ENCODE measurements at places on chromosomes 16 and 17. TPM values are rescaled to one million over a fixed set of nuclear protein-coding genes. Genes with fewer than 3 reads are reported as not detected.

The SNAI3 gene
- 6.1 TPM for total RNA-seq

The CLDN7 gene
- total RNA-seq = 98.7 TPM

The SHISA9 gene
- not detected for total RNA-seq

The HEXD gene
- 60.2 TPM for total RNA-seq

The KRTAP1-1 gene
- total RNA-seq = not detected

The HOXB4 gene
- total RNA-seq = 5.8 TPM

The DUSP14 gene
- total RNA-seq = 7.7 TPM

The UTS2R gene
- total RNA-seq = not detected

The NEURL4 gene
- total RNA-seq = 35.2 TPM

The RND2 gene
- 0.53 TPM for total RNA-seq

The NEK8 gene
- 11.3 TPM for total RNA-seq

The ADAM11 gene
- total RNA-seq = 0.41 TPM

DNA sequence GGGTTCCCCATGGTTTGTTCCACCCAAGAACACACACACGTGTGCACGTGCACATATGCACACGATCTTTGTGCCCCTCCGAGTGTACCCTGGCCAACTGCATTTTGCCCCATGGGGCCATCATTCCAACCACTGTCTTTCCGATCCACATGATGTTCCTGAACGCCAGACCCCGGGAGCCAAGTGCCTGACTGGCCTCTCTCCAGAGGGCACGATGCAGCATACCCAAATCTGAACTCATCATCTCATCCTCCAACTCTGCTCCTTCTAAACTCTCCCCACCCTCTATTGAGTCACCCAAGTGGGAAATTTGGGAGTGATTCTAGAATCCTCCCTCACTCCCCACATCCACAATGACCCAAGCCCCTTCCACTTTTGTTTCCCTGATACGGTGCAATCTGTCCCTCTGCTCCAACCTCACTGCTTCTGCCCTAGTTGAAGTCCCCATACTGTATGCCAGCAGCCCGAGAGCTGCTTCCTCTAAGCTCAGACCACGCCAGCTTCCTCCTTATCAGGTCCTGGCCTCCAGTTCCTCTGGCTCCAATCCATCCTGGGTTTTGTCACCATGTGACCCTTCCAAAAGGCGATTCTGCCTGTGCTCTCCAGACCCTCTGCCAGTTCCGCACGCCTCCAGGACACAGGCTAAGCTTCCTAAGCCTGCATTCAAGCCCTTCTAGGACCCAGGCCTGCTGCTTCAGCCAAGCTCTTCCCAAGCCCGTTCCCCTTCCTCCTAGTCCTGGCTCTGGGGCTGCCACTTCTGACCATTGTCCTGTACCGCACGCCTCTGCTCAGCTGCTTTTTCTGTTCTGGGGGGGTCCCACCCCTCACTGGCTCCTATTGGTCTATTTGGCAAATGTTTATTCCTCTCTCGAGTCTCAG, 10.1 kb upstream of the TMEM208 start:
- peak; percentile 67 for DNase-seq

DNA sequence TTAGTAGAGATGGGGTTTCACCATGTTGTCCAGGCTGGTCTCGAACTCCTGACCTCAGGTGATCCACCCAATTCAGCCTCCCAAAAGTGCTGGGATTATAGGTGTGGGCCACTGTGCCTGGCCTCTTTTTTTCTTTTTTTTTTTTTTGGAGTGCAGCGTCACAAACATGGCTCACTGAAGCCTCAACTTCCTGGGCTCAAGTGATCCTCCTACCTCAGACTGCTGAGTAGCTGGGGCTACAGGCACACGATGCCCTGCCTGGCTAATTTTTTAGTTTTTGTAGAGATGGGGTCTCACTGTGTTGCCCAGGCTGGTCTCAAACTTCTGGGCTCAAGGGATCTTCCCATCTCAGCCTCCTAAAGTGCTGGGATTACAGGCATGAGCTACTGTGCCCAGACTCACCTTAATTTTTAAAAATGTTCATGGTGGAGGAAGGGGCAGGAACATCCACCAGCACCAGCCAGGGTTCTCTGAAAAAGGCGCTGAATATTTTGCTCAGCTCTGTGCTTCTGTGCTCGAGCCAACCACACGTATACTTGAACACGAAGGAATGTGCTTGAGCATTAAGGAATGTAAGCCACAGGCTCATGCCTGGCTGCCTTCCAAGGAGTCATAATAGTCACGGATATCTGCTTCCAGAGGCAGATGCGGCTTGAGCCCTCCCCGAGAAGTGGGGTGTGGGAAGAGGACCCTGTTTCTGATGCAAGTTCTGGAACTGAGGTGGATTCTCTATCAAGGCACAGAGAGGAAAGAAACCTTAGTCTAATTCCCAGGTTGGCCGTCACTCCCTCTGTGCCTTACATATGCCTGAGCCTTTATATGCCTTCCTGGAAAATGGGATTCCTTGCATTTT, 65.5 kb upstream of the CREBBP start:
- peak; percentile 78 for DNase-seq

DNA sequence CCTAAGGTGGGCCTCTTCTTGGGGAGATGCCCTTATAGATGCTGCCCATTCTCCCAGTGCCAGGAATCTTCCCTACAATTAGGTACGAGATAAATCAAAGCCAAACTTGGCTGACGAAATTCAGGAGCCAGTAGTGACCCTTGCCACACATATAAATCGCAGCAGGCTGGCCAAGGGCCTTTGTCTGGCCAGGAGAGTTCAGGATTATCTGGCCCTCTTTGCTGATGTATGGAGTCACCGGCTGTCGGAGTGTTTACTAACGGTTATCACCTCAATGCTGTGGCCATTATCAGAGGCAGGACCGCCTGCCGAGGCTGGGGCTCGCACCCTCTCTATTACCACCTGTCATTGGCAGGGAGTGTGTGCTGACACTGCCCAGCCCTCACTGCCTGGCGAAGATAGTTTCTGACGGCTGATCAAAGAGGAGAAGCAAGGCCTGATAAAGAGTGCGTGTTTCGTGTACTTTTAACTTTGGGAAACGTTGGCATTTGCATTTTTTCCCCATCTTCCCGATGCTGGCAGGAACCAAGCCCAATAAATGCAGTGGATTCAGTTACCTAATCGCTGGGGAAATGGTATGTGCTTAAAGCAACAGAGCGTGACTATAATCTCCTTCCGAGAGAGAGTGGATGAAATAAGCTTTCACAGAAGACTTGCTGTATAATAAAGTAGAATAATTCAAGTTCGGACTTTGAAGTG, 32.8 kb upstream of the TBX2 start:
- no peak for DNase-seq

GRCh38 chr17:66995944-66996343, 31.4 kb downstream of the CACNG4 start:
- no peak for DNase-seq

GRCh38 chr17:29608986-29609385, 13.7 kb downstream of the CORO6 start:
- DNase-seq = no peak

DNA sequence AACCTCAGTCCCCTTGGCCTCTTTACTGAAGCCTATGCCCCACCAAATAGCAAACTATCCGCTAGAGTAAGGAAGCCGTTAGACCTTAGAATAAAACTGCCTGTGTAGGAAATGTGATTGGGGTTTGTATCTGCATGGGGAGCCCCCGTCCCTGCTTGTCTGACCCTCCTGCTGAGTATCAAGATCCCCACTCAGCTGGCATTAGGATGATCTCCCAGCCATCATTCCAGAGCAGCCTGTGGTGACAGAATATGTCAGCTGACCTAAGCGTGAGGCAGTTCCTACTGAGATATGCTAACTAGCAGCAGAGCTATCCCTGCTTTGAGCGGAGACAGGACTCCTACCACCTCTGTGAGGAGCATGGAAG, 645 bp upstream of the GFOD2 start:
- DNase-seq = no peak

GRCh38 chr16:52451971-52452421, 94.9 kb downstream of the TOX3 start:
- no peak for DNase-seq

- DNase-seq = no peak
Measured at GRCh38 chr16:69593751-69594255, 28.0 kb downstream of the NFAT5 start.

- DNase-seq = no peak
Measured at GRCh38 chr17:74598346-74599022, 6.4 kb upstream of the CD300LD start.

- no peak for DNase-seq
Measured at GRCh38 chr17:83110735-83111134, 31.3 kb downstream of the METRNL start.

GRCh38 chr17:80720610-80721577, 176.3 kb downstream of the RPTOR start:
- no peak for DNase-seq

DNA sequence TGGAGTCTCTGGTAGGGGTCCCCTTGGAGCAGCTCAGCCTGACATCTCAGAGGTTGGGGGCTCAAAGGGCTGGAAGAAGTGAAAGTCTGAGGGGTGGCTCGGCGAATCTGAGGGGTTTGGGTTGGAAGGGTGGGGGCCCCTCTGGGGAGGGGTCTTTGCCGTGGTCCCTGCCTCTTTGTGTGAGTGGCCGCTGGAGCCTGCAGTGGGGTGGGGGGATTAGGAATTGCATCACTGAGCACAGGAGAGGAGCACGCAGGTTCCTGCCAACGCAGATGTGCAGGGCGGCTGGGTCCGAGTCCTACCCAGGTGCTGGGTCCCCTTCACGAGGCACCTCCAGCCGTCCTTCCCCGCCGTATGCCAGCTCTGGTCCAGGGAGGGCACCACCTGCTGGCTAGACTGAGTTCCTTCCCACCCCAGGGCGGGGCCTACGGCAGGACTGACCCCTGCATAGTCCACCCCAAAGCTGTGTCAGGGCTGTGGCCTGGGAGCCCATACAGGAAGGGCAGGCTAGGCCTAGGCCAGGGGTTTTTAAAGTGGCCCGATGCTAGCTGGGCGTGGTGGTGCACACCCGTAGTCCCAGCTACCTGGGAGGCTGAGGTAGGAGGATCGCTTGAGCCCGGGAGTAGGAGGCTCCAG, 9.9 kb downstream of the FMNL1 start:
- DNase-seq = no peak

GRCh38 chr17:6455321-6455705, 11.1 kb downstream of the PIMREG start:
- DNase-seq = peak; percentile 51

- no peak for DNase-seq
Measured at GRCh38 chr17:40949418-40949817, 12.0 kb upstream of the KRT23 start.

DNA sequence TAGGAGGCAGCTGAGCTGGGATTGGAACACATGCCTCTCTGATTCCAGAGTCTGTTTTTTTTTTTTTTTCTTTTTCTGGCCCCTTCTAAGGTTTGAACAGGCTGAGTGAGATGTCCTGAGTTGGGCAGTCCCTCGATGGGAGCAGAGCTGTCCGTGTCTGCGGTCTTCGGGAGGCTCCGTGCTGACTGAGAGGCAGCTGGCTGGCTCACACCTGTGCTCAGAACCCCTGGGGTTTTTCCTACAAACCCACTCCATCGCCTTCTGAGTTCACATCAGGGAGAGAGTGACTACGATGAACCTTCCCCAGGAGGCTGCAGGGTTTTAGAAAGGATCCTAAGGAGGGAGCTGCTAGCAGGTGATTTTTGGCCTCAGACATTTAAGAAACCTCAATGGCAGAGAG, 92.5 kb downstream of the IRF8 start:
- DNase-seq = no peak

DNA sequence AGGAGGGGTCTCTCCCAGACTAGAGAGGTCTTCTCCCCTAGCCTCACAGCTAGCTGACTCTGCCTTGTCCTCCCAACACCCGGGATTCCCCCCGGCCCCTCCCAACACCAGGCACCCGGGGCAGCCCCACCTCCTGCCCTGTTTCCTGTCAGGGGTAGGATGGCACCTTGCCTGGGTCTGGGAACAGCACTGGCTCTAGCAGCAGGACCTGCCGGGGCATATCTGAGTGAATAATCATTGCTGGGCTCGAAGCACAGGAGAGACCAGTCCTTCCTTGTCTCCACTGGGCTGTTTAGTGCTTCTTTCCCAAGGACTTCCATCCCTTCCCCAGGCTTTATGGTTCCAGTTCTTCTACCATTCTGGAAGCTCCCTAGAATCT, 25.7 kb downstream of the MINK1 start:
- DNase-seq = no peak

- DNase-seq = no peak
Measured at GRCh38 chr16:30478766-30479478, 6.4 kb downstream of the ITGAL start.

DNA sequence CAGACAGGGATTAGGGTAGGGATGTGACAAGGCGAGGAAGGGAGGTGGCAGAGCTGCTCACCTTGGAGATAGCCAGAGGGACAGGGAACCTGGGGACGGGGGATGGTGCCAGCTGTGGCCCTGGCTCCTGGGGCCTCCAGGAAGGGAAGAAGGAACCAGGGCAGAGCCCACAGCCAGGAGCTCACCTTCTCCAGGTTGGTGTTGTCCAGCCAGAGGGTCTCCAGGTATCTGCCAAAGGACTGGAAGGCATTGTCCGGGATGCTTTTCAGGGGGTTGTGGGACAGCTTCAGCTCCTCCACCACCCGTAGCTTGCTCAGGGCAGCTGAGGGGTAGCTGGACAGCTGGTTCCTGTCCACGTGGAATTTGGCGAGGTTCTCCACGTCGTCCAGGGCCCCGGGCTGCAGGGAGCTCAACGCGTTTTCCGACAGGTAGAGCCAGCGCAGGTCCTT, 801 bp downstream of the CHAD start:
- no peak for DNase-seq

- DNase-seq = no peak
Measured at GRCh38 chr17:6027342-6028024, 42.7 kb upstream of the WSCD1 start.

- no peak for DNase-seq
Measured at GRCh38 chr16:47035436-47035835, 62.0 kb upstream of the DNAJA2 start.

DNA sequence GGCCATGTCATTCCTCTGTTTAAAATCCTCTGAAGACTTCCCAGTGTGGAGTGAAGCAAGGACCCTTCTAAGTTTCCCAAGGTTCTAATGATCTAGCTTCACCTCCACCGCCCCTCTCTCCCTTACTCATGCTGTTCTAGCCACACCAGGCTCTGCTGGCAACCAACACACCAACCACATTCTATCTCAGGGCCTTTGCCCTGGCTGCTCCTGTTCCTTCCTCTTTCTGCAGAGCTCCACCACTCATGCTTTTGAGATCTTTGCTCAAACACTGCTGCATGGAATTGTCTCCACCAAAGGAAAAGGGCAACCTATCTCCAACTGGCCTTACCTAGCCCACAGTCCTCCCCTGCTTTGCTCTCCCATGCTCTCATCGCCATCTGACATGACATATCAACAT, 128.7 kb downstream of the XYLT1 start:
- DNase-seq = no peak

- DNase-seq = no peak
Measured at GRCh38 chr16:1890708-1891050, 18.7 kb upstream of the MEIOB start.

GRCh38 chr16:49605536-49606254, 232.1 kb downstream of the C16orf78 start:
- DNase-seq = no peak
